ENCODE measurements at places on chromosomes 6 and 20.

DNA sequence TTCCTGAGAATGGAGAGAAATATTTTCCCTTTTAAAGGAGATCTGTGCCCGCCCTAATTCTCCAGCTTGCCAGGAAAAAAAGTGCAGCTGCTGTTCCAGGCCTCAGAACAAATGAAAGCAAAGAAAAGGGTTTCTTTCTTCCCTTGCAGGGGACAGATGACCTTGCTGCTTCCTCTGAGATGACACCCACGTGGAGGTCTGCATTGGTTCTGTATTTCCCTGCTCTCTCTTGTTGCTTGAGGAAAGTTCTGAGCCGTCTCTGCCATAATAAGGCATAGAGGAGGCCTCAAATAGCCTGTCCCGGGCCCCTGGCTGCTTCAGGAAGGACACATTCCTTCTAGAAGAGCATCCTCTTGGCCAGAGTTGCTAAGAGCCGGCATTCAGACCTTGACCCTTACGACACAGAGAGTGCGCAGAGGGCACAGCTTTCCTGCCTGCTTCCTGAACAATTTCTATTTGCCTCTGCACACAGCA lies 501.8 kb upstream of the SULF2 start:
- DNase-seq = peak; percentile 72
- no peak overlapping the region for H3K4me3 ChIP-seq
- no peak overlapping the region for H3K27ac ChIP-seq

GRCh38 chr20:34791289-34792020 lies 34.0 kb downstream of the NCOA6 start:
- no peak overlapping the region for H3K4me3 ChIP-seq
- H3K27ac ChIP-seq = no peak overlapping the region
- no peaks in the 10 kb centered on the region for H3K27me3 ChIP-seq
- H3K36me3 ChIP-seq = peaks cover 57% of the 10 kb centered on the region

- H3K36me3 ChIP-seq = no peaks in the 10 kb centered on the region
- H3K27ac ChIP-seq = no peak overlapping the region
- H3K27me3 ChIP-seq = no peaks in the 10 kb centered on the region
- H3K4me1 ChIP-seq = no peaks in the 10 kb centered on the region
These were observed 83.5 kb upstream of the PROKR2 start for GRCh38 chr20:5400164-5400762.

DNA sequence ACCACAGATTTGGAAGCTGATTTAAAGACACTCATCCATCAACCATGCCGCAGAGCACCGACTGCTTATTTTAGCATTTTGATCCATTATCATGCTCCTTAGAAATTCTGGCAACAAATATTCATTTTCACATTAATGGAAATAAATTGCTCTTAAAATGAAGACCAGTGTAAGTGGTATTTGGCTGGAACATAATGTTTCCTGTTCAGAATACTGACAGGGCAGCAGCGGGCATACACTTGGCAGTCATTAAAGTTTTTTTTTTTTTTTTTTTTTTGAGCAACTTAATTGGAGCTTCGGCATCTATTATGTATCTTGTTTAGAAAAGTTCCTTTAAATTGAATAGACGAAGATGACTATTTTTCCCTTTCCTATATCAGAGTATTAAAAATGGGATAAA lies 47.4 kb downstream of the MAP3K5 start:
- no peak overlapping the region for H3K27ac ChIP-seq
- no peaks in the 10 kb centered on the region for H3K27me3 ChIP-seq
- H3K4me1 ChIP-seq = peaks cover 12% of the 10 kb centered on the region

DNA sequence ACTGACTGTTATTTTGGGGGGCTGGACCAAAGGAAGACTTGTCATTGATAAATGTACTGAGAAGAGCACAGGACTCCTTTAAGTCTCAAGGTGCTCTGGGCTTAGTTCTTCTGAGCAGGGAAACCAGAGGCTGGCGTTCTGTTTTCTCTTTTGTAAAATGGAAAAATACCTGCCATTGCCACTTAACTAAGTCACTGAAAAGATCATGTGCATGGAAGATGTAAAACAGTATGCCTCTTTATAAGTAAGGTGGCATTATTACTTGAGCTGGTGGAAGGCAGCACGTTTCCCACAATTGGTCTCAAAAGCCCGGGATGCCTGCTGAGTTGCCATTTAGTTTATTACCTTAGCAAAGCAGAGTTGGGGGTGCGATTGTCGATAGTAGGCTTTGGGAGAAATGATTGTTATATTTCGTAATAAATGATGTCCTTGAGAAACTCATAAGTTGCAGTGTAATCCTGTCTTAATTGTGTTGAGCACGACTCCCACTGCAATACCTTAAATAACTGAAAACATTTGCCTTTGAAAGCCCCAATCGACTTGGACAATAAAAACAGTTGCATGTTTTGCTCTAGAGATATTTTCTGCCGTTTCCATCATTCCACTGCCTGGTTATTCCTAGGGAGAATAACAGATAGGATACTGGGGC lies 3.6 kb downstream of the JARID2 start:
- 0 out of 2 replicates have a peak, but pooled peaks cover 3% of the 10 kb centered on the region for H3K36me3 ChIP-seq
- H3K27me3 ChIP-seq = no peaks in the 10 kb centered on the region
- peak overlapping the region; percentile 74 for H3K4me3 ChIP-seq
- H3K27ac ChIP-seq = peak overlapping the region; percentile 73

DNA sequence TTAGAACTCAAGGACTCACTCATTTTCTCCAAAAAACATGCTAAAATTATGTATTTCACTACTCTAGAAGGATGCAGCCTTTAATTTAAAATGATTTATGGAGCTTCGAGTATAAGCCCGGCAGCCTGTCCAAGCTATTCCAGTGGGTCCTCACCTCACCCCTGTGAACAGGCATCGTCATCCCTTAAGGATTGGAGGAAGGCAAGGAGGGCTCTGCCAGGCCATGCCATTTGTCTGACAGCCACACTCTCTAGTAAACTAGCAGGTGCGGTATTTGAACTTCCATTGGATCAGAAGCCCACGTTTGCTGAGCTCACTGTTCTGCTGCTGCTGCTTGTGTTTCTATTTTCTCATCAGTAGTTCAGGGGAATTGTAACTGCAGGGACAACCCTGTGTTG lies 39.8 kb upstream of the NAA20 start:
- peak overlapping the region; percentile 97 for H3K27ac ChIP-seq
- no peak for DNase-seq
- H3K4me3 ChIP-seq = peak overlapping the region; percentile 50
- no peaks in the 10 kb centered on the region for H3K27me3 ChIP-seq
- peaks cover 62% of the 10 kb centered on the region for H3K36me3 ChIP-seq
- peaks cover 59% of the 10 kb centered on the region for H3K4me1 ChIP-seq

GRCh38 chr20:63854069-63854765 lies 7.1 kb upstream of the ABHD16B start:
- H3K27me3 ChIP-seq = peaks cover 38% of the 10 kb centered on the region
- H3K4me3 ChIP-seq = no peak overlapping the region

DNA sequence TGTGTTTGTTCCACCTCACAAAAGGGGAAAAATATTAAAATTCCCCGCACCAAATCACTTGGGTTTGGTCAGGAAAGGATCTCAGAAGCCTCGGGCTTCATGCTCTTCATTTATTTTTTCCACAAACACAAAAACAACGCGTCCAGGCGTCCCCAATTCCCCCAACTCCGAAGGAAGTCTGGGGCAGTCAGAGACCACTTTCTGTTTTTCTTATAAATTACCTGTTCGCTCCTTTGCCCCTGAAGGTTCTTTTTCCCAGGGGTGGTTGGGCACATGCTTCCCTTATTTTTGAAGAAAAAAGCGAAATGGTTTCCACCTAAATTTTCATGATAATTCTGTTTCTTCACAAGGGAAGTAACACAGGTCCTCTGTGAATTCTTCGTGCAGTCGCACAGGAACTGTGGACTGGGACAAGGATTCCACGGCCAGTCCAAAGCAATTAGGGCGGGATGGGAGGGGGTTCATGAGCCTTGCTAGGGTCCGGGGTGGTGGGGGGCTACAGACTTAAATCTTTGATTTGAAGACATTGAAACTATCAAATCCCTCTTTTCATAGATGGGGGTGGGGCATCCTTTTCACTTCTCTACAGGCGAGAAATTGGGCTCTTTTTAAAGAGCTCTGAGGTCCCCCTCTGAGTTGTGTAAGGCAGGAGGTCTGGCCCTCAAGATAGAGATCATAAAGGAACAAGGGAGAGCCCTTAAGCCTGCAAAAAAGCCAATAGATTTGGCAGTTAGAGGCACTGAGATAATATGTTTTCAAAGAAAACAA lies 30.5 kb upstream of the HFE start:
- DNase-seq = no peak
- H3K4me1 ChIP-seq = peaks cover 8% of the 10 kb centered on the region
- H3K36me3 ChIP-seq = no peaks in the 10 kb centered on the region
- peak overlapping the region; percentile 44 for H3K4me3 ChIP-seq

DNA sequence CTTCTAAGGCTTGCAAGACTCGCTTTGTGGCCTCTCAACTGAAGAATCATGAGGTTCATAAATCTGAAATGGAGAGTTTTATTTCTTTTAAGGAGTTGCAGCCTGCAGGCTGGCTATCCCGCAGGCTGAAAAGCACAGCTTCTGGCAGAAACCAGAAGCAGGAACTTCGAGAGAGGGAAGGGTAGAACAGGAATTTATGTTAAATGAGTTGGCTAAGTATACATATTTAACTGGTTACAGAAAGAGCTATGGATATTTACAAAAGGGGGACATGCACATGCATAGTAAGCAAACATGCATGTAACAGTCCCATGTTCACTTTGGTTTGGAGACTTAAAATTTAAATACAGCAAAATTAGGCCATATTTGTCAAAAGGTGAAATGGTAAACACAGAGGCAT lies 787.0 kb downstream of the TFAP2A start:
- H3K36me3 ChIP-seq = no peaks in the 10 kb centered on the region
- no peaks in the 10 kb centered on the region for H3K27me3 ChIP-seq
- no peak for DNase-seq

- H3K27me3 ChIP-seq = no peaks in the 10 kb centered on the region
- no peak overlapping the region for H3K4me3 ChIP-seq
- DNase-seq = no peak
- H3K36me3 ChIP-seq = no peaks in the 10 kb centered on the region
These were observed 33.4 kb upstream of the GCNT2 start for GRCh38 chr6:10487668-10488327.

- H3K4me3 ChIP-seq = no peak overlapping the region
- H3K27me3 ChIP-seq = no peaks in the 10 kb centered on the region
- no peaks in the 10 kb centered on the region for H3K36me3 ChIP-seq
- no peak for DNase-seq
- H3K27ac ChIP-seq = no peak overlapping the region
- H3K4me1 ChIP-seq = no peaks in the 10 kb centered on the region
These were observed 19.8 kb upstream of the LMBRD1 start for GRCh38 chr6:69816569-69816968.

- H3K27ac ChIP-seq = no peak overlapping the region
- H3K36me3 ChIP-seq = no peaks in the 10 kb centered on the region
- no peak overlapping the region for H3K4me3 ChIP-seq
- no peak for DNase-seq
These were observed 368.1 kb downstream of the CDH4 start for GRCh38 chr20:61620174-61620573.

DNA sequence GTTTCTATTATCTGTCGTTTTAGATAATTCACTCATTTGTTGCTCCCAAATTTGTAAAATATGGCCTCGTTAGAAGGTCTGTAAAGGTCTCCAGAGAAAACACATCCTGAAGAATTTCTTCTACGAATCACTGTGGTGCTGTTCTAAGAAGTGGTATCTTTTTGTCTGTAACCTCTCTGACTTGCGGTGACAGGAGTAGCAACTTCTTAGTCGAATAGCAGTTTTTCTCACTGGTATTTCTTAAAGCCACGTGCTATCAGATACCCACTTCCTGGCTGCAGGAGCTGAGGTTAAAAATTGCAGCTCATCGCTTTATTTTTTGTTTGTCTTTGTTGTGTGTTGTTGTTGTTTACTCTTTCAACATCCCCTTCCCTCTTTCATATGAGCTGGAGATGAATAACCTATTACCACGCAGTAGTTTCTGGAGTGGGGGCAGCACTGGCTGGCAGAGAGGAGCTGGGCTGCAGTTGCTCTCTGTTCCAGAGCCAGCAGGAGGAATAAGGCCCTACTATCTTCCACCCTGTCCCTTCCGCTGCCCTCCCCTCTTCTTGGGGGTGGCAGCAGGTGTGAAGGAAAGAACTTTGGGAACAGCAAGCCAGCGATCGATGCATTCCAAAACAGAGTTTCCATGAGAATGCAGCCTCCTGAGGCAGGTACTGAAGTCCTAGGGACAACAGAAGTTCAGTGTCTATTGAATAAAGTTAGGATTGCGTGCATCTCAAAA lies 64.7 kb downstream of the C6orf118 start:
- no peaks in the 10 kb centered on the region for H3K27me3 ChIP-seq
- H3K27ac ChIP-seq = no peak overlapping the region
- no peak for DNase-seq
- no peak overlapping the region for H3K4me3 ChIP-seq
- H3K4me1 ChIP-seq = peaks cover 6% of the 10 kb centered on the region
- no peaks in the 10 kb centered on the region for H3K36me3 ChIP-seq

GRCh38 chr6:38755207-38755606 lies 40.1 kb downstream of the DNAH8 start:
- no peaks in the 10 kb centered on the region for H3K36me3 ChIP-seq
- H3K27ac ChIP-seq = peak overlapping the region; percentile 64
- peaks cover 19% of the 10 kb centered on the region for H3K4me1 ChIP-seq
- no peaks in the 10 kb centered on the region for H3K27me3 ChIP-seq

- H3K4me3 ChIP-seq = no peak overlapping the region
- DNase-seq = no peak
- H3K27me3 ChIP-seq = no peaks in the 10 kb centered on the region
- no peaks in the 10 kb centered on the region for H3K36me3 ChIP-seq
- H3K27ac ChIP-seq = no peak overlapping the region
These were observed 83.7 kb upstream of the TMEM30A start for GRCh38 chr6:75368151-75368779.

DNA sequence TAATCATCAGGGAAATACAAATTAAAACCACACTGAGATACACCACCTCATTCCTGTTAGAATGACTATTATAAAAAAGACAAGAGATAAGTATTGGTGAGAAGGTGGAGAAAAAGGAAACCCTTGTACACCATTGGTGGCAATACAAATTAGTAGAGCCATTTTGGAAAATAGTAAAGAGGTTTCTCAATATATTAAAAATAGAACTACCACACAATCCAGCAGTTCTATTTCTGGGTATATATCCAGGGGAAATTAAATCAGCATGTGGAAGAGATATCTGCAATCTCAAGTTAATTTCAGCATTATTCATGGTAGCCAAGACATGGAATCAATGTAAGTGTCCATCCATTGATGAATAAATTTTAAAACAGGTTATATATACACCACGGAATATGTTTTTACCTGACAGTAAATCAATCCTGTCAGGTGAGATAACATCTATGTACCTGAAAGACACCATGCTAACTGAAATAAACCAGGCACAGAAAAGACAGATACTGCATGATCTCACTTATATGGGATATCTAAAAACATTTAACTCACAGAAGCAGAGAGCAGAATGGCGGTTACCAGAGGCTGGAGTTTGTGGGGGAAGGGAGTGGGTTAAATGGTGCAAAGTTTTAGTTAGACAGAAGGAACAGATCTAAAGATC lies 64.1 kb downstream of the SHPRH start:
- H3K27ac ChIP-seq = no peak overlapping the region
- DNase-seq = no peak
- H3K36me3 ChIP-seq = peaks cover 18% of the 10 kb centered on the region
- no peaks in the 10 kb centered on the region for H3K27me3 ChIP-seq
- no peaks in the 10 kb centered on the region for H3K4me1 ChIP-seq
- H3K4me3 ChIP-seq = no peak overlapping the region

- no peak overlapping the region for H3K27ac ChIP-seq
- H3K27me3 ChIP-seq = no peaks in the 10 kb centered on the region
- H3K4me1 ChIP-seq = peaks cover 3% of the 10 kb centered on the region
- DNase-seq = no peak
- no peaks in the 10 kb centered on the region for H3K36me3 ChIP-seq
These were observed 3.8 kb upstream of the RANBP9 start for GRCh38 chr6:13715444-13715883.

GRCh38 chr20:21101932-21102575 lies 4.1 kb downstream of the LINC00237 start:
- no peak overlapping the region for H3K27ac ChIP-seq
- no peak for DNase-seq
- peaks cover 100% of the 10 kb centered on the region for H3K27me3 ChIP-seq
- H3K4me3 ChIP-seq = no peak overlapping the region

All from RWPE2 (cell line).